Neural cell (in vitro differentiated cells): ENCODE measurements at places on chromosomes 2 and 18. TPM values are rescaled to one million over a fixed set of nuclear protein-coding genes. Genes with fewer than 3 reads are reported as not detected.

DUSP2 gene
- 1.5 and 2.1 TPM in 2 replicates for polyA plus RNA-seq

CNGA3 gene
- 0.64 and 1.1 TPM in 2 replicates for polyA plus RNA-seq

SNORC gene
- 0.68 and 4.2 TPM in 2 replicates for polyA plus RNA-seq

PCARE gene
- not detected in 2 replicates for polyA plus RNA-seq
